Myocyte (in vitro differentiated cells): ENCODE measurements at places on chromosomes 13 and 19. TPM values are rescaled to one million over a fixed set of nuclear protein-coding genes. Genes with fewer than 3 reads are reported as not detected.

Gene SIGLEC9
- not detected in 2 replicates for total RNA-seq

DNA sequence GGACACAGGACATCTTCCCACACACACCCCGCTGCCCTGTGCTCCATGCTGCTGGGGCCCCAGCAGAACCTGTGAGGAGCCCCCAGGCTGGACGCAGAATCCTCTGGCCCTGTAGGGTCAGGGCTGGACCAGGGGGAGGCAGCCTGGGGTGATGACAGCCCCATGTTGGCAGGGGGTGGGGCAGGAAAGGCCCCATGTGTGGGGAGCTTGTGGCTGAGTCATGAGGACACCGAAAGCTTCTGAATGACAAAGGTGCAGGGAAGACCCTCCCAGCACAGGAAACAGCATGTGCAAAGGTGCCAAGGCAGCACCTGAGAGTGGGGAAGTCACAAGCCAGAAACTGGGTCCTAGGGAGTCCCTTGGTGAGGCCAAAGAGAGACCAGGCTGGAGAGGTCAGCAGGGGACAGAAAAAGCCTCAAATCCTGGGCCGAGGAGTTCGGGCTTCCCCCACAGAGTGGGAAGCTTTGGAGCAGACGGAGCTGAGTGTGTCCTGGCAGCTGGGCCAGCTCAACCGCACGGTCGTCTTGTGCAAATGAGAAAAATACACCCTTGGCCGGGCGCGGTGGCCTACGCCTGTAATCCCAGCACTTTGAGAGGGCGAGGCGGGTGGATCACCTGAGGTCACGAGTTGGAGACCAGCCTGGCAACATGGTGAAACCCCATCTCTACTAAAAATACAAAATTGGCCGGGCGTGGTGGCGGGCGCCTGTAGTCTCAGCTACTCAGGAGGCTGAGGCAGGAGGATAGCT, 17.5 kb downstream of the ATP8B3 start:
- no peak for DNase-seq

- DNase-seq: peak; percentile 91
Observed at GRCh38 chr13:29507356-29507755, 88.1 kb downstream of the SLC7A1 start.

DNA sequence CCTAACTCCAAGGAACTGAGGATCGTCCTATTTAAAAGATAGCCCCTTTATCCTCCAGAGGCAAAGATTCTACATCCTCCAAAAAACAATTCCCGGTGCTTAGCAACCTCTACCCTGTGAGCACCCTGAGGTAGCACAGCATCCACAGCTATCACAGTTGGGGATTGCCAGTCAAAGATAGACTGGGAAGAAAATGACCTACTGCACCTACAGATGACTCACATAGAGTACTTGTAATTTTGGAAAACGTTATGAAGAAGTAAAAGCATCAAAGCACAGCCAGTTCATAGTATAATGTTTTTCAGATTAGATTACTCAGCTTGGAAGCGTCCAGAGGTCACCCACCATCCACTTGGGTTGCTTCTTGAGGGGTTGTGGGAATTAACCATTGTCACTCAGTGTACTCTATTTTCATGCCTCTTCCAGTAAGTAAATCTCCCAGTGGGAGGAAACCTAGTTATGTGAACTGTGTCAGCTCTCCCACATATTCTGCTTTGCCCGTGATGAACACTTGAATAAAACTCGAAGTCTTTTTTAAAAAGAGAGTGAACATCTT, 8.9 kb upstream of the FAM124A start:
- DNase-seq: no peak

DNA sequence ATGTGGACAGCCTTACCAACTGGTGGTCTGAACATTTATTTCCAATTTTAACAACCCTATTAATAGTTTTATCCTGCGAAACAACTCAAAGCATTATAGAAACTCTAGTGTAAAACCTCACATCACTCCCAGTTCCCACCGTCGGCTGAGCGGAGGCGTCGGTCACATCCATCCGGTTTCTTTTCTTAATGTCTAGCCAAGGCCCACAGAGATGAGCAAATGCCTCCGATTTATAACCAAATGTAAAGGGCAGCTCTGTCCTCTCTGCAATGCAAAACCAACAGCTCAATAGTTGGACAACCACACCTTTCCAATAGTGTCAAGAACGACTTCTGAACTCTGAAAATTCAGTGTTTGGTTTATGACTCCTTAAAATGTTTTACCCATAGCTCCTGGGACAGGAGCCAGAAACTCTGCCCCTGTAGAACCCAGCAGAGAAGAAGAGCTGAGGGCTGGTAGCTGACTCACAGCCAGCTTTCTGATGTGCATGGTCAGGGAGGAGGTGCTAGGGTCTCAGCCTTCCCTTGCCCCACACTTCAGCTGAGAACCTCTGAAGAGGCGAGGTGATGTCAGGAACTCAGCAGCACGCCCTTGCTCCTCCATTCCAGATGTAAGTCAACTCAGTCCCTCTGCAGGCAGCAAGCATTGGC, 90.2 kb upstream of the UQCRFS1 start:
- no peak for DNase-seq

Gene EID2
- 12.9 and 16.4 TPM in 2 replicates for total RNA-seq

Gene CYP4F2
- total RNA-seq: not detected in 2 replicates

DNA sequence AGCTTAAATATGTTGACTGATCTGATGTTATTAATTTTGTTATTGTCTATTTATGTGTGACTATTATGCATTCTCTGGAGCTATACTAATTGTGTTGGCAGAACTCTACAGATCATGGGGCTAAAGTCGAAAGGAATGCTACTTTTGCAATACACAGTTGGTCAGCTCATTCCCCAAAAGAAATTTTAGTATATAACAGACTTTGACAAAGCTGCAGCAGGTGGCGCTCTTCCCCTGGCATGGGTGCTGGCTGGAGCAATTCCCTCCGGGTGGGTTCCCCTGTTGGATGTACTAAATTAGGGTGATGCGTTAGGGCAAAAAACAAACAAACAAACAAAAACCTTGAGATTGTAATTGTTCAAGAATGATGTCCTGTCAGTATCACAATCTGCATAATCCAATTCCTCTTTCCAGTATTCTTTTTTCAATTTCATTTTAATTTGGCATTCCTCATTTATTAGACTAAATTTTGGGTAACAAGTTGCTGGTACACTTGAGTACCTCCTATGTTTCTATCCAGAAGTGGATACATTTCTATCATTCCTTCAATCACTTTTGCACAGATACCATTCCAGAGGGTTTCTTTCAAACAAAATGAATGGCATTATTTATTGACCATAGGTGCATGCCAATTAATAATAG, 322.8 kb upstream of the EDNRB start:
- DNase-seq: peak; percentile 46

Gene BCL3
- total RNA-seq: 25.8 and 28.6 TPM in 2 replicates

DNA sequence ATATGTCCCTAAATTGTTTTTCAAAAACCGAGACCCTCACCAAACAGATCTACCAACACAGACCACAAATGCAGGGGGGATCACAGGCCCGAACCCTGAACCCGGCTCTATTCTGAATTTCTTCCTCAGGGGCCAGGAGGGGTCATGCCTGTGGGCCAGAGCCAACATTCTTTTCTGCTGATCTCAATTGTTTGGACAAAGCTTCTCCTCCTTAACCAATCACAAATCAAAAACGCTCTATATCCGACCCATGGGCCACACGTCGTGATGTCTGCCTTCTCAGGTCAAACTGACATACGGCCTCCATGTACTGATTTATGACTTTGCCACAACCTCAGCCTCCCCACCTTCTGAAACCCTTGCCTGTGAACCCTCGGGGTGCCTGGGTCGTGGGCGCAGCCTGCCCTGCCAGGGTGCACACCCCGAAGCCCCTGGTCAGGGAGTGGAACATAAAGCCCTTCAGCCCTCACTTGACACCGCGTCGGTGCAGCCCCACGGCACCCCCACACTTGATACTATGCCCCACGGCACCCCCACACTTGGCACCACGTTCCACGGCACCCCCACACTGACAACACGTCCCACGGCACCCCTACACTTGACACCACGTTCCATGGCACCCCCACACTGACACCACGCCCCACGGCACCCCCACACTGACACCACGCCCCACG, 58.4 kb upstream of the C13orf46 start:
- DNase-seq: peak; percentile 69

DNA sequence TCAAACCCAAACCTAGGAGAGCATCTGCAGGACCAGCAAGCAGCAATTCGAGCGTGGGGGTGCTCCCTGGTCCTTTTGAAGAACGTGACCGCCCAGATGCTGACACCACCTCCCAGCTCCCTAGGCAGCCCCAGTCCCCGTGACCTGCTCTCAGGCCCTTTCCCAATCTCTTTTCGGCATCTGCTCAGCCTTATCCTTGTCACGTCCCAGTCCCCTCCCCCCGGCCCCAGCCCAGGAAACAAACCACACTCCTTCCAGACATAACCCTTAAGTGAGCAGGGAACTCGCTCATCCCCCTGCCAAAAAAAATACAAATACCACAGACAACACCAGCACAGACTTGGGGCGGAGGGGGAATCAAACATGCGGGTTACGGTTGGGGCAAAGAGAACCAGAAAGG, 3.3 kb downstream of the MLLT1 start:
- peak; percentile 73 for DNase-seq

Gene TNNT1
- total RNA-seq: 4,534 and 4,610 TPM in 2 replicates

GRCh38 chr19:1979642-1980041, 35.9 kb downstream of the BTBD2 start:
- DNase-seq: no peak

DNA sequence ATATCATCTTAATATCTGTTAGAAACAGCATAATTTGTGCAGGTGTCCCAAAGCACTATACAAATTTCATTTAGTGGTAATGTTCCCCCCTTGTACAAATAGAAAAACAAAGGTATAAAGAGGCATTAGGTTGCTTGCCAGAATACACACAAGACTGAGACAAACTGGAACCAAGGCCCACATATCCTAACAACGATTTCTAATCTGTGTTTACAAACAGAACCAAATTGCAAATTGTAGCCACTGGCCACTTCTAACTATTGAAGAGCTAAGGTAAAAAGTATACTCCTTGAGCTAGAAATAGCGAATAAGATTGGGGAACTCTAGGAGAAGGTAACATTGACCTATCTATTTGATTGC, 526.1 kb downstream of the KLF12 start:
- no peak for DNase-seq

Gene SGCG
- total RNA-seq: 84.9 and 131 TPM in 2 replicates

GRCh38 chr13:23069566-23069965, 111.2 kb upstream of the SGCG start:
- DNase-seq: peak; percentile 72

Gene RUBCNL
- total RNA-seq: 0.26 and 1.9 TPM in 2 replicates

DNA sequence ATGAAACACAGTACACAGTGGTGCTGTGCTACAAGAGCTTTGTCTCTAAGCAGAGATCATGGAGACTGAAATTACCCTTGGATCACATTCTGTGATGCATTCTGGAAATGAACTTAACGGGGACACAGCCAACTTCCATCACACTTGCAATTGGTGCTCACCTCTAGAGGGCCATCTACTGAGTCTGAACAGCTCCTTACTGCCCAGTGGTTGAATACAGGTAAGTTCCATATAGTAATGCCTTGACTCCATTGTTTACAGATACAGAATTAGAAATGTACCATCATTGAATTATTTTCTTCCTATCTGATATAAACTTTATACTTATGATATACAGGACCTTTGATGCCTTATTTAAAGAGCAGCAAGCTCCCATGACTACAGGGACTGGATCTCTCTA, 686.4 kb downstream of the PCDH9 start:
- no peak for DNase-seq

- DNase-seq: peak; percentile 26
Observed at GRCh38 chr19:55319785-55320184, 5.4 kb downstream of the TMEM150B start.

- DNase-seq: peak; percentile 7
Observed at GRCh38 chr13:41137951-41138350, 5.3 kb upstream of the KBTBD6 start.

DNA sequence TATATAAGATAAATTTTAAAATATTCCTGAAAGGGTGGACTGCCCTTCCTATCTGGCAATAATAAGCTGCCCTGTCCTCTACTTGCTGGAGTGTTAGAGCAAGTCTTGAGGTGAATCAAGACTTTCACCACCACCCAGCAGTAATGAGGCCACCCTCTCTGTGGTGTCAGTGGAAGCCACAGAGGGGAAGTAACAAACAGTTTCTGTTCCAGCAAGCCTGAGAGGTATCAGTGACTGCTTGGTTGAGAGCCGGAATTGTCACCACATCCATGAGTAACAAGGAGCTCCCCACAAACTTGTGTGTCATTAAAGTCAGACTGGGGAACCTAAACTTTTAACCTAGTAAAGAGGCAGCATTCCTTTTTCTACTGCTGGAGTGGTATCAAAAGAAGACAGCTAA, 532.7 kb upstream of the SPRY2 start:
- DNase-seq: peak; percentile 41

DNA sequence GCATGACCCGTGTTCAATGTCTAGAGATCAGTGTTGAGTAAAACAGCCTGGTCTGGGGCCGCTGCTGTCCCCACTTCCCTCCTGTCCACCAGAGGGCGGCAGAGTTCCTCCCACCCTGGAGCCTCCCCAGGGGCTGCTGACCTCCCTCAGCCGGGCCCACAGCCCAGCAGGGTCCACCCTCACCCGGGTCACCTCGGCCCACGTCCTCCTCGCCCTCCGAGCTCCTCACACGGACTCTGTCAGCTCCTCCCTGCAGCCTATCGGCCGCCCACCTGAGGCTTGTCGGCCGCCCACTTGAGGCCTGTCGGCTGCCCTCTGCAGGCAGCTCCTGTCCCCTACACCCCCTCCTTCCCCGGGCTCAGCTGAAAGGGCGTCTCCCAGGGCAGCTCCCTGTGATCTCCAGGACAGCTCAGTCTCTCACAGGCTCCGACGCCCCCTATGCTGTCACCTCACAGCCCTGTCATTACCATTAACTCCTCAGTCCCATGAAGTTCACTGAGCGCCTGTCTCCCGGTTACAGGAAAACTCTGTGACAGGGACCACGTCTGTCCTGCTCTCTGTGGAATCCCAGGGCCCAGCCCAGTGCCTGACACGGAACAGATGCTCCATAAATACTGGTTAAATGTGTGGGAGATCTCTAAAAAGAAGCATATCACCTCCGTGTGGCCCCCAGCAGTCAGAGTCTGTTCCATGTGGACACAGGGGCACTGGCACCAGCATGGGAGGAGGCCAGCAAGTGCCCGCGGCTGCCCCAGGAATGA, 1.5 kb upstream of the CEACAM5 start:
- DNase-seq: no peak

Gene TSKS
- total RNA-seq: not detected in 2 replicates

Gene GZMM
- total RNA-seq: not detected in 2 replicates

Gene FBN3
- total RNA-seq: not detected in 2 replicates

Gene BRSK1
- 5.5 and 12.2 TPM in 2 replicates for total RNA-seq

Gene SMIM44
- total RNA-seq: not detected in 2 replicates

DNA sequence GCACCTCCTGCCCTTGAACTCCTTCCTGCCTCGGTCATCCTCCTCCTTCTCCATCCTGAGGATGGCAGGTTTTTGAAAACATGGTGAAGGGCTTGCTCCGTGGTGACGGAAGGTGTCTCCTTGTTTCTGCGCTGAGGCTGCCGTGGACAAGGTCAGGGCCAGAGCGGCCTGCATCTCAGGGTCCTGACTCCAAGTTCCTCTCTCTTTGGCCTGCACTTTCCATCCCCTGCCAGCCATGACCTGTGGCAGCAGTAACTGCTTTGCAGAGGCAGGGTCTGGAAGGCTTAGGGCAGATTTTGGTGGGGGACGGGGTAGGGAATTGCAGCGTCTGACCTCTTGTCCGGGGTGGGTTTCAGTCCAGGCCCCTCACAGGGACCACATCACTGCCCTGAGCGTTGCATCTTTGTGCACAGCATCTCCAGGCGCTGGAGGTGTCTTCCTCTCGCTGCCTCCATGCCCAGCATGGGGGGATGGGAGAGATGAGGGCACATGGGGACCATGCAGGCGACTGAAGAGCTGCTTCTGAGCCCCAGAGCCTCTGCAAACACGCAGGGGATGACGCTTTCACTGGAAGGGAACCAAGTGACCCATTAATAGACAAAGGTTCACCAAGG, 216.8 kb downstream of the TEX29 start:
- DNase-seq: no peak

- DNase-seq: no peak
Observed at GRCh38 chr13:33182729-33183128, 102.8 kb downstream of the STARD13 start.

Gene FCGBP
- total RNA-seq: 0.21 and 0.43 TPM in 2 replicates

Gene NKG7
- total RNA-seq: not detected in 2 replicates
